ENCODE measurements at places on chromosomes 4 and X.

DNA sequence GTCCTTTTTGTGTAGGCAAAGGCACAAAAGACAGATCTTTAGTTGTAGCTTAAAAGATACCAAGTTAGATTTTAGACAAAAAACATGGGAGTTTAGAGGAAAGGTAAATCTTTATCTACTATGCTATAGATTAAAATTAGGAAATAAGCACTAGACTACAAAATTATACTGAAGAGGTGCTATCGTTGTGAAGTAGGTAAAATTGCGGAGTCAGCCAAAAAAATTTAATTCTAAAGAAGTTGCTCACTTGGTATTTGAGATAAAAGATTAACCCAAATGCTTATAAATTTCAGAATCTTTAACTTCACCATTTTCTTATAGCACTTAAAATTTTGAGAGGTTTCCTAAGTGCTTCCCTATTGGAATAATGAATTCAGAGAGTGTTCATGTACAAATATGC is 604.1 kb downstream of the GRXCR1 start:
- DNase-seq, result no peak

DNA sequence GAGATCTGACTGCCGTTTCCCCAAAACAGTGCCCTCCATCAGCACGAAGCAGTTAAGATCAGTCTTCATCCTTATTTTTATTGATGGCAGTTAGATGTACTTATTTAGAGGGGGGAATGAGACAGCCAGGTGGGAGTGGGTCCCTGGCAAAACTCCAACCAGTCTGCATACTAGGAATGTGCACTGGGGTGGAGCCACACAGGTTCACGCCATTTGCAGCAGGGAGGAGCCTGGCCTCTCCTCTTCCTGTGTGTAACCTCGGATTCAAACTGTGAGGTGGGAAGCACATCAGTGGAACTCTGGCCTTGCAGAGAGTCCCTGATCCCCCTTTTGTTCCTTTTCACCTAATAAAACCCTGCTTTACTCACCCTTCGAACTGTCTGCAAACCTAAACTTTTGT is 987.7 kb upstream of the GRIA3 start:
- no peak for DNase-seq

DNA sequence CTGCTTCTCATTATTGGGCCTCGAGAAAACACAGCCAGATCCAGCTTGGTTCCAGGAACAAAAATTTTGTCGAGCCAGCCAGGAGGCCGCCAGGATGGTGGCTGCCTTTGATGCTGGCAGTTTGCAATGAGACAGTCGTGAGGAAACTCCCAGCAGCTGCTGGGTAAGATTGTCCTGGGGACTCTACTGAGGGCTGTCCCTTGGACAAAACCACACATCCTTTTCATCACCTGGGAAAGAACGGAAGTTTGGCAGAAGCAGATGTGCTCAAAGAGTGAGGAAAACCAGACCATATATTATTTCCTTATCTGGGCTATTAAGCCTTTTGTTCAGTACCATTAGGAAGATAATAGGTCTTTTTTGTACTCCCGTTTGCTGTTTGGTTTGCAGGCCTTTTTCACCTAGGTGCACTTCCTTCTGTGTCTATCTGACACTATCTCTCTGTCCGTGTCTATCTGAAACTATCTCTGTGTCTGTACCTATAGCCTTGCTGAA is 13.4 kb upstream of the PAPSS1 start:
- DNase-seq, result no peak

GRCh38 chrX:118521435-118521834 is 25.8 kb downstream of the DOCK11 start:
- peak; percentile 71 for DNase-seq

- DNase-seq, result no peak
These were observed 12.5 kb upstream of the ART3 start for GRCh38 chr4:76061982-76062381.

DNA sequence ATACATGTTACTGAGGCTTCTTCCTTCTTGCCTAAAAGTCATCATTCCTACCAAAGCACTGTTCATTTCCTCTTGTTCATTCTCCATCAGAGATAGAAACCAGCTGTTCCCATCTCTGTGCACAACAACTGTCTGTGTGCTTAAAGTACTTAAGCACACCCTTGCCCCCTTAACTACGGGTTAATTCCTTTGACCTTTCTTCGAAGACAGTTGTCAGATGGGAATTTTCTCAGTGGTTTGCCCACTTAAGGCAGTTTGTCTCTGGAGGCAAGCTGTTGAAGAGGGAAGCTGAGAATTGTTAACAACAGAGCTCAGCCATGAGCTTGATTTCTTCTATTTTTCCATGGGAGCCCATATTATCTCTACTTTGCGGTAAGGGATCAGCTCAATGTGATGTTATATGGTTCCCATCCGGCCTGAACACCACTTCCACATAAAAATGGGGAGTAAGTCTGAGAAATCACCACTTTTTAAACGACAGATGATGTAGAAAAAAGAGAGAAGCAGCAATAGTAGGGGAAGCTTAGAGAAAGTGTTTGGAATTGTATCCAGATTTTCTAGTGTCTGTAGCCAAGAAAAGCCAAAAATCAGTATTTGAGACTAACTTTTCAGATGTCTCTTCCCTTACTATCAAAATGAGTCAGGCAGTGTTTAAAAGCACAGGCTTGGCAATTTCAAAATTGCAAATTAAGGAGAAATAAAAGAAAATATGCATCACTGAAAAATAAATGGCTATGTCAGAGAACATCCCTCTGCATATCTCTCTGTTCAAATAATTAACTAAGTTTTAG is 194.4 kb downstream of the SLIT2 start:
- DNase-seq, result no peak

- no peak for DNase-seq
These were observed 10.8 kb upstream of the C4orf54 start for GRCh38 chr4:99668472-99668871.

- DNase-seq, result no peak
These were observed 126.0 kb upstream of the CXorf66 start for GRCh38 chrX:140091125-140091886.

- DNase-seq, result peak; percentile 40
These were observed 282.3 kb downstream of the INPP4B start for GRCh38 chr4:142563682-142564291.

- peak; percentile 67 for DNase-seq
These were observed 50.0 kb upstream of the TRIM2 start for GRCh38 chr4:153154007-153154975.

DNA sequence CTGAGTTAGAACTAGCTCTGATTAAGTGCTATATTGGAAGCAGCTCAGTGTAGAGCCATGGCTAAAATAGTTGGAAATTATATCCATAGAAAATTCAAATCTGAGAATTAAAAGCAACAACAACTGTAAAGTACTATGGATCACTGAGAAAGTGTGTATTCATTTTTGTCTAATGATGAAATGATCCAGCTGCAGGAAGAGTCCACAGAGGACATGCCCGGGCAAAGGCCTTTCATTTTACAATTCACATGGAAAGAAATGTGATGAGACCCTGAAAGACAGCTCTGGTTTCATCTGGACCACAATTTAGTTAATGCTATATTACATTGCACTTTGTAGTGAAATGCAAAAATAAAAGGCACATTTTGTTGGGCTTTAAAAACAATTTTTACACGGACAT is 196.8 kb upstream of the FAT1 start:
- no peak for DNase-seq

DNA sequence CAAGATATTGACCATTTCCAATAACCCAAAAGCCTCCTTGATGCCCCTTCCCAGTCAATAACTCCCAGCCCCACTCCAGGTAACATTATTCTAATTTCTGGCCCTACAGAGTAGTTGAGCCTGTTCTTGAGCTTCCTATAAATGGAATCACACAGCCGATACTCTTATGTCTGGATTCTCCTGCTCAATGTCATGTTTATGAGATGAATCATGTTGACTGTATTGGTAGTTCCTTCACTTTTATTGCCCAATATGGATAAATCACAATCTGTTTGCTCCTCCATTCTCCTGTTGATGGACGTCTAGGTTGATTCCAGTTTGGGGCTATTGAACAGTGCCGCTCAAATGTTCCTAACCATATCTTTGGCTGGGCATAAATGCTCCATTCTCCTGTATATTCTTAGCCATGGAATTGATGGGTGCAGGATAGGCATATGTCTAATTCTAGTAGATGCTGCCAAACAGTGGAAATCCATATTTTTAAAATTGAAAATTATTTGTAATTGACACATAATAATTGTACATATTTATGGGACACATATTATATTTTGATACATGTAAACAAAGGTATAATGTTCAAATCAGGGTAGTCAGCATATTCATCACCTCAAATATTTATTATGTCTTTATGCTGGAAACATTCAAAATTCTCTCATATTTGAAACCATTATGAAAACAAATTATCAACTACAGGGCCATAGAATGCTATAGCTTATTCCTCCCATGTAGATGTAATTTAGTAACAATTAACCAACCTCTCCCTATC is 40.5 kb upstream of the SLC2A9 start:
- DNase-seq, result peak; percentile 38

DNA sequence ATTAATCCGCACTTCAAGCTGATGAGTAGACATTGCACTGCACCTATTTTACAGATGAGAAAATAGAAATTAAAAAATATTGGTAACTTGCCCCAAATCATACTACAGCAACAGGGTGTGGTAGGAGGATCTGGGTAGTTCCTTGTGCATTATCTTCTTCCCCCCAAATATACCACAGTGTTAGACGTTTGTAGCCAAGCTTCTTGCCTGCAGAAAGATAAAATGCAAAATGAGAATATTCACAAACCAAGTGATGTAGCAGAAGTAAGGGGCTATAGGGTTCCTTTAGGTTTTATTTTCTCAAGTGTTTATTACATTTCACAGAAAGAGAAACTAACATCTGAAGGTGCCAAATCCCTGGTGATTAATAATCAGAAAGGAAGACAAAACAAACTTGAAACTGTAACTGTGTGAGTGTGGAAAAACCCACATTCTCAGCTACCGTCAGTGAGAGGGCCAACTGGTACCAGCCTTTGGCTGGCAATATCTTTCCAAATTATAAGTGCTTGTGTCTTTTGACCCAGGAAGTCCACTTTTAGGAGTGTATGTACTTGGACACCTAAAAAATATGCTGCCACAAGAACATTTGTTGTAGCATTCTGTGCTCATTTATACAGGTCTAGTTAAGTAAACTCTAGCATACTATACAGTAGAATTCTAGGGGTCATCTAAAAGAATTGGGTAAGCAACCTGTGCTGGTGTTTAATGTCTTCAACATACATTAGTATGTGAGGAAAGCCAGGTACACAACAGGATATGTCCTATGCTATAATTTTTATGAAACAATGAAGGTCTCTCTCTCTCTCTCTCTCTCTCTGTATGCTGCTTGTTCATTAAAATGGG is 6.7 kb upstream of the CD38 start:
- no peak for DNase-seq

DNA sequence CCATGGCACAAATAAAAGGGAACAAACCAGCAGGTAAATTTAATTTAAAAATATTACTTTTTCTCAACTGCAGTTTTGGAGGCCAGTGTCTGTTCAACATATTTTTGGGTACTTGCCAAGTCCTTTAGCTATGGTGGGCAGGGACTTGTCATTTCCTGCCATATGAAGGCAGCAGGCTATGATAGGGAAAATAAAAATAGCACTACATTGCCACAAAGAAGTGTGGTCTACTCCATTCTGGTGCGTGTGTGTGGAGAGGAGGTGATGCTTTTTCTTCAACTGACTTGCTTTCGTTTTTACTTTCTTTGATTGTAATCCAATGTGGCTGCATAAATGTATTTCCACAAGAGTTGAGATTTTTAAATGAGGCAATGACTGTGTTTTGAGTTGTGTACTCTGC is 17.2 kb downstream of the GPR174 start:
- DNase-seq, result no peak

DNA sequence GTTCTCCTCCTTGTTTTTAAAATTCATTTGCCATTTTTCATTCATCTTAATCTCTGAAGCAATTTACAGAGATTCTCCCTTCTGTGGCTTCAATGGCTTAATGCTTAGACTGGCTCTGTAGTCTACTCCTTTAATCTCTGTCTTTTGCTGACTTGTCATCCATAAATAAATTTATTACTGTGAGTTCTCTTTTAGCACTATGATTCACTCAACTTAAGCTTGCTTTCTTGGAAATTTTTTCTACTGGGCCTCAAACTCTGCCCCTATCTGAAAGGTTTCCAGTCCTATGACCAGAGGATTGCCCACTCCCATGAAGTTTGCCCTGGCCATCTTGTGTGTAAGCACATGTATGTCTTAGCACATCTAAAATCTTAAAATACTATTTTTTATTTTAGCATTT is 251.1 kb downstream of the DCLK2 start:
- no peak for DNase-seq

GRCh38 chrX:119008110-119008744 is 33.8 kb downstream of the LONRF3 start:
- peak; percentile 37 for DNase-seq

DNA sequence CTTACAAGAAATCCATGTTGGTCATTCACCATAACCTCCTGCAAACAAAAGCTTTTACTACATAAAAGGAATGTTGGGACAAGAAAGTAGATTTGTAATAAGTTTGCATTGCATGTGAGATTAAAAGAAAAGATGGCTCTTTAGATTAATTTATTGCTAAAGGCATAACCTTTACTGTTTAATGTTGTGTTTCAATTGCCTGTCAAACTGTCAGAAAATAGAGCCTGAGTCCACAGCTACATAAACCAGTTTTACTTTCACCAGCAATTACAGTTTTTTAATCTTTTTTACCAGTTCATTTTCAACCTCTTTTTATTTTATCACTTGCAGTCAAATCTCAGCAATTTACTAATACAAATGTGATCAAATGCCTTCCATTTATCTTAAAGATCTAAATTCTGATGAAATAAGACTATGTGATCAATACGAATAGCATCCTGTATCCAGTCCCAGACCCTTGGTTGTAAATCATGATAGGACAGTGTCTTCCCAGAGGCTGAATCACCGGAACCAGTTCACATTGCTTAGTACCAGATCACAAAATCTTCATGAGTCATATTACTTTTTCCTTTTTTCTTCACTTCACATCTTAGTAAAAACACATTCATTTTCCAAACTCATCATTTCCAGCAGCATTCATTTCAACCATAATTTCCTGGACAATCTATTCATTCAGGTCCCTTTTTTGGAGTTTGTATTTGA is 95.4 kb upstream of the FRG1 start:
- peak; percentile 73 for DNase-seq

DNA sequence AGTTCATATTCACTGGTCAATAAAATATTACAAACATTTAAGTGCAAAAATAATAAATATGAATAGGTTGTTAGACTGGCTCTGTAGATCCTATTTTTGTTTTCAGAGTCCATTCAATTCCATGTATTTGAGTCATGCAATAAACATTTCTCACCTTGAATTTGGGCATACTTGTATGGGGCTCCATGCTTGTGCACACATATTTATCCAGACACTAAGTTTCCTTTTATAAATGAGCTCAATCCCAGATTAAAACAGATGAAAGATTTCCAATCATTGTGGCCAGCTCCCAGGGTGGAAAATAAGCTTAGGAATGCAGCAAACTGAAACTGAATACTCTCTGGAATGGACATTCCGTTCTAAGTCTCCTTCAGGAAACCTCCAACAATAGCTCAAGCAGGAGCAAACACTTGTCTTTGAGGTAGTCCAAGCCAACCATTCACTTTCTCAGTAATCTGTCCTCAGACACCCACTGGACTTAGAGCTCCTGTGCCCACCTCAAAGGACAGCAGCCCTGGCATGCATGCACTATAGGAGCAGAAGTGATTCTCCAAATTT is 16.4 kb downstream of the DMD start:
- DNase-seq, result no peak

GRCh38 chr4:72567821-72568675 is 973 bp downstream of the ADAMTS3 start:
- peak; percentile 84 for DNase-seq

- DNase-seq, result no peak
These were observed 94.5 kb downstream of the APBB2 start for GRCh38 chr4:41119867-41120295.

GRCh38 chrX:153974726-153975286 is 2.3 kb downstream of the TMEM187 start:
- no peak for DNase-seq

Data from ELR (cell line).